ENCODE measurements at places on chromosomes 16 and 17. TPM values are rescaled to one million over a fixed set of nuclear protein-coding genes. Genes with fewer than 3 reads are reported as not detected.

DNA sequence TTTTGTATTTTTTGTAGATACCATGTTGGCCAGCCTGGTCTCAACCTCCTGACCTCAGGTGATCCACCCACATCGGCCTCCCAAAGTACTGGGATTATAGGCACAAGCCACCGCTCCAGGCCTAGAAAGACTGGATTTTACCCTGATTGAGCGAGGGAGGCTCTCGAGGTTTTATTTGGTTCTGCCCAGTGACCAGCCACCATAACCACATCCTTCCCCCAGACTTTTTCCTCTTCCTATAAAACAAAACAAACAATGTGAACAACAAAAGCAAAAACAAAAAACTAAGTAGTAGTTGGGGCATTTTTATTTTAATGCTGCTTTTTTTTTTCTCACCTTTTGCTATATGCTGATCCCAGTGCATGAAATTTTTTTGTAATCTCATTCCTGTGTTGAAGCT lies 509.6 kb downstream of the MAF start:
- no peak for DNase-seq

DNA sequence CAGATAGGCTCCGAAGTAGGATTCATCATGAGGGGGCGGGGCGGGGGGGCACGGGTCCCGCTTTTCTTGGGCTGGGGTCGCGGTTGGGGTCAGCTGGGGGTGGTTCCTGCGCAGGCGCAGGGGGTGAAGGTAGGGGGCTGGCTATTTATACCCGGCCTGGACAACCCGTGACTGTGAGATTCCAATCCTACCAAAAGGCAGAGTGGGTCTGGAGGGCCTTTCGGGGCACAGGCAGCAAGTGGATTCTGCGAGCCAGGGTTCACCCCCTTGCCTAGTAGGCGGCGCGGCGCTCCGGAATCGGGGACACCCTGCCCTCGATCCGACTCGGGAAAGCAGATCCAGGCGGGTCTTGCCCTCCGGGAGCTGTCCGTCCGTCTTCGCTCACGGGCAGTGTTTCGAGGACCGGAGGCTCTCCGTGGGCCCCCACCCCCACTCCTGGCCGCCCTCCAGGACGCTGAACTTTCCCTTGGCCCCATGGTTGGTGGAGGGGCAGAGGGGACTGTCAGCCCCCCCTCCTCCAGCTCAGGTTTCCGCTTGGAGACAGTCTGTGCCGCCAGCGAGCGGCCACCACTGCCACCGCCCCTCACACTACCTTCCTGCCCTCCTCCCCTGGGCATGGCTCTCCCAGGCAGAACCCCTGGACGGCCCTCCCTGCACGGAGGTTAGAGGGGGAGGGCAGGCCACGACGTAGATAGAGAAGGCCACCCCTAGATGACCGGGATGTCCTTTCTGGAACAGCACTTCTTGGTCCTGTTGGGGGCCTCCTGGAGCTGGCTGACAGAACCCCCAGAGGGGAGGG lies 634 bp downstream of the SLC2A4 start:
- DNase-seq, result no peak

DNA sequence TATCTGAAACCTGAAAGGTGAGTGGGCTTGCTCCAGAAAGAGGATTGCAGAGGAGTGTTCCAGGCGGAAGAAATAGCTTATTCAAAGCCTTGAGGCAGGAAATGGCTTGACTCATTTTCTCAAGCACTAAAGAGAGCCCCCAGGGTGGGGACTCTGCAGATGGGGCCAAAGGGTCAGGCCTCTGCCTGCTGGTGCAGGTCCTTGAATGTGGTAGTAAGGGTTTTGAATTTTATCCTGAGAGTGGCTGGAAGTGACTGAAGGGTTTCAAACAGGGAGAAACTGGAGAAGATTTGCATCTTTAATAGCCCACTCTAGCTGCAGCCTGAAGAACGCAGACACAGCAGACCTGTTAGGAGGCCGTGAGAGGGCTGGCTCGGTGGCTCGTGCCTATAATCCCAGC lies 144.4 kb downstream of the CCT6B start:
- DNase-seq, result no peak

GRAPL gene
- not detected for total RNA-seq

EPX gene
- not detected for total RNA-seq

GLTPD2 gene
- total RNA-seq, result not detected

- no peak for DNase-seq
Measured at GRCh38 chr16:67173323-67173722, 3.0 kb downstream of the NOL3 start.

SLC5A10 gene
- not detected for total RNA-seq

PRCD gene
- 0.86 TPM for total RNA-seq

Measured in LHCN-M2 (cell line).